Cerebellum (tissue), 4 donors: ENCODE measurements at places on chromosomes 6 and 20.

GRCh38 chr20:15857173-15857784 is 716.0 kb downstream of the KIF16B start:
- no peak for DNase-seq

DNA sequence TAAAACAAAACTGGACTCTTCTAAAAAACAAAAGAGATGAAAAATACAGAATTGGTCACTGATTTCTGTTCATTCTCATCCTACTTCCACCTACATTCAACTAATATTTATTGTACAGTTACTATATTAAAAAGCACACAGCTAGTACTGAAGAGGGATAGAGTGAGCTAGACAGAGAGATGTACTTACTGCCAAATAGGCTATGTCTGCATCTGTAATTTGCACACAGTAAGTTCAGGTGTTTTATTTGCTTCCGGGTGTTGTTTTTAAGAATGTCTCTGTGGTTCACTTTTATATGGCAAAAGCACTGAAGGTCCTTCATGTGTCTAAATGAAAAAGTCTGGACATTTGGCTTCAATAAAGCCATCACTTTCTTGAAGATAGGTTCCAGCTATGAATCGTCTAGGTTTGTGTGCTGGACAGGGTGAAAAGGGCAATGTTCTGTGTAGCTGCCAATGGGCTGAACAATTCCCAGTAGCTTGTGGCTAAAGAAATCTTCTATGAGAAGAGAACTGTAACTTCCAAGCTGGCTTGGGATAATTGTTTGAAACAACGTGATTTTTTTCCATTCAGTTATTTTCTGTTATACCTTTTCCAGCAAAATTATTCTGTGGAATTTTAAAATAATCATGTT is 47.3 kb downstream of the EPB41L2 start:
- no peak for DNase-seq

DNA sequence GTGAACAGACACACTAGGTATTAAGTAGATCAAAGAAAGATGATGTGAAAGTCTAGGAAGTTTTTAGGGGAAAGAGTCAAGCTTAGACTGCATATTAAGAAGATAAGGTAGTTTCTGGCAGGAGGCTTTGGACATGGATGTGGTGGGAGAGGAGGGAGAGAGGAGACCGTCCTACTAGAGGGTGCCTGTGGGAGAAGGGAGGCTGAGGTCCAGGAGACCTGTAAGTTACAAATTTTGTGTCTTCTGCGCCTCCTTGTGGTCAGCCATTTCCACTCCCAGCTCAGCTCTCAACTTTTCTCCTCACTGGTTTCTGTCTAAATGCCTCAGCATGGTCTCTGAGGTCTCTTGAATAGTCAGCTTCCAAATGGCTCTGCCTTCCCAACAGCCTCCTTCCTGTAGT is 193.5 kb downstream of the UNC5CL start:
- DNase-seq: no peak

GRCh38 chr6:14286144-14286543 is 168.6 kb downstream of the CD83 start:
- DNase-seq: no peak

DNA sequence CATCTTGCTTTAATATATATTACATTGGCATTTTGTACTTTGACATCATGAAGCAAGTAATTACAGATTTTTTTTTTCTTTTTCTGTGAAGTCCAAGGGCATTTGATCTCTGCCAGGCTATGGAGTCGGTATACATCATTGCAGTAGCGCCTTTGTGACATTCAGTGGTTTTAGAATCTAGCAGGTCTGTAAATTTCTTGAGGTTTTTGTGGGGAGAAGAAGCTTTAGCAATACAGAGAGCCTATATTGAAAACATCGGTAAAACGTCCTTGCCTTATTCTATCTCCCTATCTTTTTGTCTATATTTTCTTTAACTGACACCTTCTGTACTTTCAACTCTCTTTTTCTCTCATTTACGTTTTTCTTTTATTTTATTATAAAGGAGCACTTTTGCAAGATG is 47.2 kb downstream of the DUSP22 start:
- no peak for DNase-seq

DNA sequence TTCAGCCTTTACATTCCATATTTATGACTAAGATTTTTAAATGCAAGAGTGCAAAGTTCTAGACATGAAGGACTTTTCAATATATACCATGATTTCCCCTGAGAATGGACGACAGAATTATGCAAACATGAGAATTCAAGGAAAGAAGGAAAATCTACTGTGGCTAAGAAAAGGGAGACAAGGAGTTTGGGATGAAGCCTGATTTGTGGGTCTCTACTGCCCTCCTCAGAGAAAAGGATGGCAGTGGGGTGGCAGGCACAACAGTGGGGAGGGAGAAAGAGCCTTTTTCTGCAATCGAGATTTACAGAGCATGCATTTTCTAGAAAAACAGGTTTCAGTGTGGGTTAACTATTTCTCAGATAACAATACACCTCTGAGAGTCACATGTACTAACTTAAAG is 466.9 kb upstream of the NRSN1 start:
- DNase-seq: peak; percentile 31

DNA sequence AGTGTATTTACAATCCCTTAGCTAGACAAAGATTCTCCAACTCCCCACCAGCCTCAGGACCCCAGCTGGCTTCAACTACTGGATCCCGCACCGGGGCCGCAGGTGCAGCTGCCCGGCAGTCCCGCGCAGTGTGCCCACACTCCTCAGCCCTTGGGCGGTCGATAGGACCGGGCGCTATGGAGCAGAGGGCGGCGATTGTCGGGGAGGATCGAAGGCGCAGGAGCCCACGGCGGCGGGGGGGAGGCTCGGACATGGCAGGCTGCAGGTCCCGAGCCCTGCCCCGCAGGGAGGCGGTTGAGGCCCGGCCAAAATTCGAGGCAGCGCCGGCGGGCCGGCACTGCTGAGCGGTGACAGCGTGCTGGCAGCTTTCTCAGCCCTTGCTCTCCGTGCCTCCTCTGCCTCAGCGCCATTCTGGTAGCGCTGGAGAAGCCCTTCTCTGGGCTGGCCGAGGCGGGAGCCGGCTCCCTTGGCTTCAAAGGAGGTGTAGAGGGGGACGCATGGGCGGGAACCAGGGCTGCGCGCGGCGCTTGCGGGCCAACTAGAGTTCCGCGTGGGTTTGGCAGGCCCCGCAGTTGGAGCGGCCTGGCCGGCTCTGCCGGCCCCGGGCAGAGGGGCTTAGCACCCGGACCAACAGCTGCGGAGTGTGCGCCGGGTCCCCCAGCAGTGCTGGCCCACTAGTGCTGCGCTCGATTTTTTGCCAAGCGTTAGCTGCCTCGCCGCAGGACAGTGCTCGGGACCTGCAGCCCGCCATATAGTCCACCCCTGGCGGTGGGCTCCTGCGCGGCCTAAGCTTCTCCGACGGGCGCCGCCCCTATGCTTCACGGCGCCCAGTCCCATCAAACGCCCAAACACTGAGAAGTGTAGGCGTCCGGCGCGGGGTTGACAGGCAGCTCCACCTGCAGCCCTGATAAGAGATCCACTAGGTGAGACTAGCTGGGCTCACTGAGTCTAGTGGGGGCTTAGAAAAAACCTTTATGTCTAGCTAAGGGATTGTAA is 32.4 kb upstream of the KIF13A start:
- no peak for DNase-seq

DNA sequence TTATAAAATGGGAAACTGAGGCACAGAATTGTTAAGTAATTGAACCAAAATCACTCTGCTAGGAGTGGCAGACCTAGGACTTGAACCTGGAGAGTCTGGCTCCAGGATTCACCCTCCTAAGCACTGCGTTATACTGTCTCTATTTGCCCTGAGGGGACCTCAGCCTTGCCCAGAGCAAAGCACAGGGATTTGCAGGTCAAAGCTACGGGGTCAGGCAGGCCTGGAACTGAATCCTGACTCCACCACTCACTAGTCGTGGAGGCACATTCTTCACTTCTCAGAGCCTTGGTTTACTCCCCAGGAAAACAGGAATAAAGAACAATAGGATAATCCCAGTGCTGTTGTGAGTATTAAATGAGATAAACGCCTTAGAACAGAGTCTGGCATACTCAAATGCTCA is 19.4 kb downstream of the KCNK15 start:
- DNase-seq: no peak

GRCh38 chr6:13229205-13230085 is 98.9 kb downstream of the TBC1D7 start:
- no peak for DNase-seq

GRCh38 chr6:169162249-169162648 is 91.4 kb downstream of the THBS2 start:
- no peak for DNase-seq

GRCh38 chr6:125846292-125847024 is 55.7 kb downstream of the NCOA7 start:
- DNase-seq: no peak

DNA sequence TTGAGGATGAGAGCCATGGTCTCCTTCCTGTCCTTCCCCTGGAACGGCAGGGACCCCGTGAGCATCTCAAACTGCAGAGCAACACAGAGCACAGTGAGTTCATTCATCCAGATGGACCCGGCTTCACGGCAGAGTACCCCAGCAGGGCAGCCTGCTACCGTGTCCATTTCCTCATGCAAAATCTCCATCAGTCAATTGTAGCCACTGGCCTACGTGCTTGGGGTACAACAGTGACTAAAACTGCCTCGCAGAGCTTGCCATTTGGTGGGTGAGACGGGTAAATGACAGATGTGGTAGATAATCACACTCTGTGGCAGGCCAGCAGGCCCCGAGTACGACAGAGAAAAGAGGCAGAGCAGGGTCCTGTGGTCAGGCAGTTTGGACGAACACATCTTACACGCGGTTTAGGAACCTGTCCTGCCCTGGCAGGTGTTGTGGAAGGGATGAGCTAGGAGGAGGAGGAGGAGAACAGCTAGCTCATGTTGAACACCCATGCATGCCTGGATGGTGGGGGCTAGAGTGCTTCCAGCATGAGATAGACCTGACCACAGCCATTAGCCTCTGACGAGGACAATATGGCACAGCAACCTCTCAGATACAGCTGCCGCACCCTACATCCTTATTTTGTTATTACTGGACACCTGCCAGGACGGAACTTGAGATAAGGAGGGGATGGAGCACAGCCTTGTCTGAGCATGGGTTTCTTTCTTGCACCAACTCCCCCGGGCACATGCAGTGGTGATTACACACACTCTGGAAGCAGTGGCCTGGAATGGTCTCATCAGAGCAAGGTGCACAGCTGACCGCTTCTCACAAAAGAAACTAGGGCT is 95.6 kb downstream of the RAMACL start:
- DNase-seq: no peak

DNA sequence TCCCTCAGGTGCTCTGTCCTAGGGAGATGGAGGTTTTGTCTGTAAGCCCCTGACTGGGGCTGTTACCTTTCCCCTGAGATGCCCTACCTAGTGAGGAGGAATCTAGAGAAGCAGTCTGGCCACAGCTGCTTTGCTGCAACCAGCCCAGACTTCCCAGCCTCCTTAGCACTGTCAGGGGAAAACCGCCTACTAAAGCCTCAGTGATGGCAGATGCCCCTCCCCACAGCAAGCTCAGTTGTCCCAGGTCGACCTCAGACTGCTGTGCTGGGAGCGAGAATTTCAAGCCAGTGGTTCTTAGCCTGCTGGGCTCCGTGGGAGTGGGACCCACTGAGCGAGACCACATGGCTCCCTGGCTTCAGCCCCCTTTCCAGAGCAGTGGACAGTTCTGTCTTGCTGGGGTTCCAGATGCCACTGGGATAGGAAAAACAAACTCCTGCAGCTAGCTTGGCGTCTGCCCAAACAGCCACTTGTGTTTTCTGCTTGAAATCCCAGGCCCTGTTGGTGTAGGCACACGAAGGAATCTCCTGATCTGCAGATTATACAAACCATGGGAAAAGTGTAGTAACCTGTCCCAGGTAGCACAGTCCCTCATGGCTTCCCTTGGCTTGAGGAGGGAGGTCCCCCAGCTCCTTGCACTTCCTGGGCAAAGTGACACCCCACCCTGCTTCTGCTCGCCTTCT is 146.4 kb upstream of the PROKR2 start:
- no peak for DNase-seq

DNA sequence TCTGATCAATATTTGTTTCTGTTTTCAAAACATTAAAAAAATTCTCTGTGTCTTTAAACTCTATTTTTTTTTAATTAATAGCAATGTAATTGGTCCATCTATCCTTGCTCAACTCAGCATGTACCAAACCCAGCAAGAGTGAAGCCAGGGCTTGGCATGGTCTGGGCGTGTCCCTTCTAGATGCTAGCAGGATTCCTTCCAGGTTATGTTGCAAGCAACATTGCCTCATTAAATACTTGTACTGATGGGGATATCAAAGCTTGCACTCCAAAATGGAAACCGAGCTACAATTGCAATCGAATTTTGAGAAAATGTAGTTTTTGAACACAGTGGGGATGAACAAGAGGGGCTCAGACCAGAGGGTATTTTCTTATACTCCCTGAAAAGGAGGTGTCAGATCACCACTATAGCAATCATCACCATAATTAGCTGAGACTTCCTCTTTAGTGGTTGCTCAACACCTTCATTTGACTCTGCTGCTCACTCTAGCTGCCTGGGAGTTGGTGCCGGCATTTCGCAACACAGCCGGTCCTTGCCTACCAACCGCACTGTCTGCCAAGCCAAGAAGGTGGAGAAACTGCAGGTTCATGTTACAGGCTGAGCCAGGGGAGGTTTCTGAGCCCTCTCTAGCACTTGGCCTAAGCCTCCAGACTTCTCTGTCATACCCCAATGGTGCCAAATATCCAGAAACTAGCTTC is 67.8 kb upstream of the RALGAPA2 start:
- no peak for DNase-seq

DNA sequence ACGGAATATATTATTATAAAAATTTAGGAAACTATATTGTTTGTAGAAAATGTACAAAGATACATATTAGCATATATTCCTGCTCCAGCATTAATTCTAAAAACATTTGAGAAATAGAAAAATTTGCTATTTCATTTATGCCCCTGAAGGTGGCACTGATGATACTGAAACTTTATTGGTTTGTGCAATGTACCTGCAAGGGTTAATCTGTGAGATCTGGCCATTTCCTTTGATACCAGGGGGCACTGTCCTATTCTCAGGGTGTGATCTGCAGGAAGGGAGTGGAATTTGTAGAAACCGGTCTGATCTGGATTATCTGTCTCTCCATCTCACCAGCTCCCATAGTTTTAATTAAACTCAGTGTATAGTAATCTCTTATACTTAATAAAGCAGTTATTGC is 625.1 kb upstream of the IMPG1 start:
- no peak for DNase-seq

GRCh38 chr20:9128568-9128967 is 59.7 kb downstream of the PLCB4 start:
- DNase-seq: no peak

- DNase-seq: no peak
These were observed 60.1 kb upstream of the CD93 start for GRCh38 chr20:23146181-23146580.
